ENCODE measurements at places on chromosomes 6 and 20.

DNA sequence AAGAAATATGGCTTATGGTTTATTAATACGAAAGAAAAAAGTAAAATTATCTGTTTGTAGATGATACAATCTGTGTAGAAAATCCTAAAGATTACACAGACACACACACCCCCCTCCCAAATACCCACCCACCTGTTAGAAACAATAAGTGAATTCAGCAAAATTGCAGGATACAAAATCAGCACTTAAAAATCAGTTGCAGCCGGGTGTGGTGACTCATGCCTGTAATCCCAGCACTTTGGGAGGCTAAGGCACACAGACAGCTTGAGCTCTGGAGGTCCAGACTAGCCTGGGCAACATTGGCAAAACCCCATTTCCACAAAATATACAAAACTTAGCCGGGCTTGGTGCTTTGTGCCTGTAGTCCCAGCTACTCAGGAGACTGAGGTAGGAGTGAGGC, 42.3 kb downstream of the NINL start:
- DNase-seq = no peak

DNA sequence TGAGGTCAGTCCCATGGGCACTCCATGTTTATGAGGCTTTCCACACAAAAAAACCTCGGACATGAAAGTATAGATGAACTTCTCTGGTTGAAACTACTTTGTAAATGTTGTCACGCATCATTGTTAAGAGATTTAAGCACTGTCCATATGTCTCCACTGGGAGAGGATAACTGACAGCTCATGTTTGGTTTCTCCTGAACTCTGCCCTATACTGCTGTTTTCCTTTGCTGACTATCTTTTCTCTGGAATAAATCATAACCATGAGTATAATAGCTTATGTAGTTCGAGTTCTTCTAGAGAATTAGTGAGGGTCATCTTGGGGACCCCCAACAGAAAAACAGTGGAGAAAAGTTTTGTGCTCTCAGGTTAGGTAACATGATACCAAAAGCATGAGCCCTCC, 14.3 kb downstream of the THEMIS start:
- no peak for DNase-seq

- no peak for DNase-seq
Measured at GRCh38 chr20:46354207-46354555, 45.9 kb upstream of the CDH22 start.

DNA sequence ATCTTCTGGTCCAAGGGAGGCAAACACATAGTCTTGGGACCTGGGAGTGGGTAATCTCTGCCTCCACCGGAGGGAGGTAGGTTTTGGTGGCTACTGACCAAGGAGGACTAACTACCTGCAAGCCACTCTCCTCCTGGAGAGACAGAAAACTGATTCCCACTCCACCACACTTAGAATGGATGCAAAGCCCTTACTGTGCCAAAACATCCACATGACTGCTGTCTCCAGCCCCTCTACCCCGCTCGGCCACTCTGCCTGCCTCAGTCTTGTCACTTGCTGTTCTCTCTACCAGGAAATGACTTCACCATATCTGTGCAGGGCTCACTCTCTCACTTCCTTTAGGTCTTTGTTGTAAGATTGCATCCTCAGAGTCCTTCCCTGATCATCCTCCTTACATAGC, 129.5 kb upstream of the ARG1 start:
- DNase-seq = no peak

DNA sequence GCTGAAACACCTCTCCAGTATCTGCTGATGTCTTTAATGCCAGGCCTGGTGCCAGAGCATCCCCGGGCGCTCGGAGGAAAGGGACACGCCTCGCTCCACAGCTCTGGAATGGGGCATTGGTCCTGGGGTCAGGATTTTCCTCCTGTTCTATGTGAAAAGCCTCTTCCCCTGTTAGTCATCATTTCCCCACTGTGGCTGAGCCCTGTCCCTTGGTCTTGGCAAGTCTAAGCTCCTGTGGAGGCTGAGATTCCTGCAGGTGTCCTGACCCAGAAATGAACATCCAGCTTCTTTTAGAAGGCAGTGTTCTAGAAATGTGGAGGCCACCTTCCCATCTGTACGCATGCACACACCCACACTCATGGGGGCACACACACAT, 19.4 kb downstream of the SYNDIG1 start:
- no peak for DNase-seq

GRCh38 chr6:4649728-4650127, 126.5 kb upstream of the CDYL start:
- peak; percentile 38 for DNase-seq

DNA sequence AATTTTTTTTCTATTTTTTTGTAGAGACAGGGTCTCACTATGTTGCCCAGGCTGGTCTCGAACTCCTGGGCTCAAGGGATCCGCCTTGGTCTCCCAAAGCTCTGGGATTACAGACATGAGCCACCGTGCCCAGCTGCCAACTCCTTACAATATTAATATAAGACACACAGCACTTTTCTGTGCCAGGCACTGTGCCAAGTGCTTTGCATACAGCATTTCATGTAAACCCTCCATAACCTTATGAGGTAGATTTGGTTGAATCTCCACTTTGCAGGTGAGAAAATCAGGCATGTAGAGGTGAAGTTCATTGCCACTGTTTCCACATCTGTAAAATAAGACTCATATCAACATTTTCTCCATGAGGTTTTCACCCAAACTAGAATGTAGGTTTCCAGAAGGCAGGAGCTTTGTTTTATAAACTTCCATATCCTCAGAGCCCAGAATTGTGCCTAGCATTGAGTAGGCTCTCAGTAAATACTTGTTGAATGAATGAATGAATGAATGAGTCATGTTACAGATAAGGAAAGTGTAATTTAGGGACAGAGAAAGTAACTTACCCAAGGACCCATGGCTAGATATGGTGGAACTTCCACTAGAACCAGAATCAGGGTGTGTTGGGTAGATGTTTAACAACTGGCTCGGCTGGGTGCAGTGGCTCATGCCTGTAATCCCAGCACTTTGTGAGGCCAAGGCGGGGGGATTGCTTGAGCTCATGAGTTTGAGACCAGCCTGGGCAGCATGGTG, 3.0 kb upstream of the CTNNBL1 start:
- DNase-seq = no peak

DNA sequence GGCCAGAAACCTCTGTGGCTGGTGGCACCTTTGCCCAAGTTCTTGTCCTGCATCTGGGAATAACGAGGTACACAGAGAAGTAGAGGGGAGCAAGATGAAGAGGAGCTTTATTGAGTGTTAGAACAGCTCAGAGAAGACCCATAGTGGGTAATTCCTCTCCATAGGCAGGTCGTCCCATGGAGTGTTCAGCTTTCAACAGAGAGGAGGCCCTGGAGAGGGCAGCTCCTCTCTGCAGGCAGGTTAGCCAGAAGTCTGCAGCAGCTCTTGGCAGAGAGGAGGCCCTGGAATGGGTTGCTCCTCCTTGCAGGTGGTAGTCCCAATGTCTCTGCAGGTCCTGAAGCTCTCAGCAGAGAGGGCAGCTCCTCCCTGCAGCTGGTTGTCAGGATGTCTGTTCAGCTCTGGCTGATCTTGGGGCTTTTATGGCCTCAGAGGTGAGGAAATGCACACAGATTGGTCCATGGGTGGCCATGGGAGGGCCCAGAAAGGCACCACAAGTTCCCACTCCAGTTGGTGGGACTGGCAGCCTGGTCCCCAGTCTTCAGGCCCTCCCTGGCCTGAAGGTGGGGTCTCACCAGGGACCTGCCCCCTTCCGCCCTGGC, 89.0 kb downstream of the IPCEF1 start:
- DNase-seq = no peak

DNA sequence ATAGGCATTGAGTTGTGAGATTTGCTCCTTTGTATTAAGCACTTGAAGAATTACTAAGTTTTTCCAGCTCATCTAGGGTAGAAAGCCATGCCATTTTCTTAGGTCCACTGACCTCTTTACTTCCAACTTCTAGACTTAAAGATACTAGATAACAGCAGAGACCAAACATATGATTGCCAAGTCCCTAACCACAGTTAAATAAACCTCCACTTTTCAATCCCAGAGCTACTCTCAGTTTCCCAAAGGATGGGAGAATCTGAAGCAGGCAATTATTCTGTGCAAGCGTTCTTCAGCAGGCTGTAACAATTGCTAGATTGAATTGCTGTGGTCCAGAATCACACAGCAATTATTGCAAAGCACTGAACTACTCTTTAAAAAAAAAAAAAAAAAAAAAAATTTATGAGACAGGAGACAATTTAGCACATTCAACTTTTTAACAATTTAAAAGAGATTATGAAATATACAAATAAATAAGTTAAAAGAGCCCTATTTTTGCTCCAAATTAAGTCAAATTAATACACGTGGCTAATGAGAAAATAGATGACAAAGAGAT, 104.0 kb upstream of the PRSS16 start:
- DNase-seq = no peak

- DNase-seq = no peak
Measured at GRCh38 chr6:19719691-19720128, 117.5 kb upstream of the ID4 start.

- DNase-seq = no peak
Measured at GRCh38 chr6:169880516-169880915, 129.1 kb downstream of the ERMARD start.

DNA sequence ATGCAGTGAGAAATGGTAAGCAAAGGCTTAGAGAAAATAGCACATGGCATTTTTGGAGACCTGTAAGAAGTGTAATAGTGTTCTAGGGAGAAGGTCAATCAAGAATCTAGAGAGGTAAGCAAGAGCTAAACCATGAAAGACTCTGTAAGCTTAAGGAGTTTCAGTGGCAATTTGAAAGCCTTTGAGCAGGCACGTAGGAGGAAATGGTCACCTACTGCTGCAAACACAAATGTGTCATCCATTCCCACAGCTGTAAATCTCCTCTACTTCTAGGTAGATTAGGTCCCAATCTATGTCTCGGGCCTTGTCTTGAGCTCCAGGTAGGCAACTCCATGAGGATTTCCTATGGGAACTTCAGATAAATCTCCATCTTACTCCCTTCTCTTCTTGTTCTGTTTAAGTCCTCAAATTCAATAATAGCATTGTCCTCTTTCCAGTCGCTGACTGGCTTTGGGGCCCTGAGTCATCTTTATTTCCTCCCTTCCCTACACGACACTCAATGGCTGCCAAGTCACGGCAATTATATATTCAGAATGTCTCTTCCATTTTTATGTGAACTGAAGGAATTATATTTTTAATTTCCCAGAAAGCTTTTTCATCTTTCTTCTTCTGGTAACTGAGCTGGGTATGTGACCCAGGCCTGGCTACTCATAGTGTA, 24.2 kb upstream of the PAQR8 start:
- no peak for DNase-seq

DNA sequence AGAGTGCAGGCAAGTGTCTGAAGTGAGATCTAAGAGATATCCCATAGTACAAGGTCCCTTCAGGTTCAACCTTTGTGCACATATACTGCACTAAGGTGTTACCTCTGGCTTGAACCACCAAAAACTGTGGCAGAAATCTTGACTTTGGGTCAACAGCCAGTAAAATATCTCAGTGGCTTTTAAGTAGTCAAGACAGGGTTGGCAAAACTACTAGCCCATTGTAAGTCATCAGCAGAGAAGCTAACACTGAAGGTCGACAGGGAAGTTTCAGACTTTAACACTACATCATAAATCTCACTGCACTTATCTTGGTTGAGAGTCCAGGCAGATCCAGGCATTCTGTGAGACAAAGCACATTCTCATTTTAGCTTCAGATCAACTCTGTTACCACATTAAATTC, 1684.7 kb downstream of the HACE1 start:
- DNase-seq = no peak

- no peak for DNase-seq
Measured at GRCh38 chr6:90559931-90560330, 26.9 kb downstream of the MAP3K7 start.

DNA sequence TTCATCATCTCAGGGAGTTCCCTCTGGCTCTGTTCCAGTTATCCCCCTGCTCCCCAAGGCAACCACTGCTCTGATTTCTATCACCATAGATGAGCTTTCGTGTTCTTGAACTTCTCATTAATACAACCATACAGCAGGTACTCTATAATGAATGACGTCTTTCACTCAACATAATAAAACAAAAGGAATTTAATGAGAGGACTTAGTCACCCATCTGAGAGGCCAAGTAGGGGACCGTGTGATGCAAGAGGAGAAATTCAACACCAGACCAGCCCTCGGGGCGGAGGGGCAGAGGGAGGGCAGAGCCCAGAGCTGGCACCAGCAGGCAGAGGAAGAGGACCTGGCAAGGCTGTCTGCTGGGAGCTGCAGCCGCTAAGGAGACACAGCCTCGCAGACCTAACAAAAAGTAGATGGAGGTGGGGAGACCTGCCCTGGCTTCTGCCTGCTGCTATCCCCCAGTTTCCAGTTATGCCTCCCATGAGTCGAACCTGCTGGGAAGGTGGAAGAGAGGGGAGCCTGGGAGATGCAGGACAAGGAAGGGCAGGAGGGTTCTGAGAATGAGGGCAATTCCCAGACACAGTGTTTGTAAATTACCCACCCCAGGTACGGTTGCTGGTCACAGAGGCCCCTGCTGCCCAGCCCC, 13.8 kb downstream of the CCN5 start:
- peak; percentile 26 for DNase-seq

DNA sequence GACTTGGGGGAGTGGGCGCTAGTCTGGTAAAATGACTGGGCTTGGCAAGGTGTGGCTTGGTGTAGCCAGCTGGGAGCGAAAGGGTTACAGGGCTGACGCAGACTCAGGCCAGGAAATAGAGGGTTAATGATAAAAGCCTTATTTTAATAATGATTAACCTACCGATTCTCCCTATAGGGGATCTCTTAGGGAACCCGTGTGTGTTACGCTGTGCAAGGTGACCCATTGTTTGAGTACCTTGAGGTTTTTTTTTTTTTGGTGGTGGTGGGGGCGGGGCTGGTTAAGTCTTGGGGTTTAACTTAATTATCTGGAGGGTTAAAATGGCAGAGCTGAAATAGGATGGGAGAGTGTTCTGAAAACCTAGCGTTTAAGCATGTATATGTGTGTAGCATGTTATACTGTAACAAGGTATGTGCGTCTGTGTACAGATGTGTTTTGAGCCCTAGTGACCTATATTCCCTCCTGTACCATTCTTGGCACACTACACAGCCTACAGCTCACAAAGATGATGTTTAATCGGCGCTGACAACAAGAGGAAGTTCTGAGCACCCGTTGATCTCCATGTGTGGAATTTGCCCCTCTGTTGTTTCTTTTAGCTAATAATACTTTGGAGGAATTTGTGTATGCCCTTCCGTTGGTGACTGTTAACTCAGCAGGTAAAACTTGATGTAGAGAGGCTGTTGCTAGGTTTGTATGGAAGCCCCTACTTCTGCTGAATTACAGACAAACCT, 1.3 kb downstream of the CARMIL1 start:
- no peak for DNase-seq

GRCh38 chr6:111230351-111231089, 143.2 kb downstream of the SLC16A10 start:
- peak; percentile 86 for DNase-seq

GRCh38 chr6:126941751-126942150, 176.7 kb upstream of the RSPO3 start:
- DNase-seq = no peak

Measured in CD14-positive monocyte (primary cell).